Urinary bladder (tissue), 4 donors: ENCODE measurements at places on chromosomes 13 and 19. TPM values are rescaled to one million over a fixed set of nuclear protein-coding genes. Genes with fewer than 3 reads are reported as not detected.

LHB gene
- polyA plus RNA-seq = not detected

GRCh38 chr19:50843701-50844221 lies 10.4 kb upstream of the KLK15 start:
- DNase-seq = no peak

SLC39A3 gene
- polyA plus RNA-seq = 44.0 TPM

ZNF829 gene
- polyA plus RNA-seq = 1.8 TPM

CBARP gene
- polyA plus RNA-seq = 0.43 TPM

DNA sequence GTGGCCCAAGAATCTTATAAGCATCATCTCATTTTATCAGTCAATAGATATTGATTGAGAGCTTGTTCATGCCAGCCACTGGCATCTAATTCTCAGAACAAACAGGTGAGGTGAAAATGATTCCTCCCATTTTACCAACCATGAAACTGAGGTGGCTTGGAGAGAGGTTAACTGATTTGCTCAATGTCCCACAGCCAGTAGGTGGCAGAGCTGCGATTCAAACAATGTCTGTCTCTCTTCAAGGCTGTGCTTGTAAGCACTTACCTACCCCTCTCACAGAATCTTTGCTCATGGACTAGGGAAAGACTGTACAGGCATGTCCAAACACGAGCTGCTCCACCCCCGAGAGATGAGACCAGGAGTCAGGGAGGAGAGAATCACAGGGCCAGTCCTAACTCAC lies 21.5 kb upstream of the GSX1 start:
- no peak for DNase-seq

BRME1 gene
- polyA plus RNA-seq = 2.2 TPM

DNA sequence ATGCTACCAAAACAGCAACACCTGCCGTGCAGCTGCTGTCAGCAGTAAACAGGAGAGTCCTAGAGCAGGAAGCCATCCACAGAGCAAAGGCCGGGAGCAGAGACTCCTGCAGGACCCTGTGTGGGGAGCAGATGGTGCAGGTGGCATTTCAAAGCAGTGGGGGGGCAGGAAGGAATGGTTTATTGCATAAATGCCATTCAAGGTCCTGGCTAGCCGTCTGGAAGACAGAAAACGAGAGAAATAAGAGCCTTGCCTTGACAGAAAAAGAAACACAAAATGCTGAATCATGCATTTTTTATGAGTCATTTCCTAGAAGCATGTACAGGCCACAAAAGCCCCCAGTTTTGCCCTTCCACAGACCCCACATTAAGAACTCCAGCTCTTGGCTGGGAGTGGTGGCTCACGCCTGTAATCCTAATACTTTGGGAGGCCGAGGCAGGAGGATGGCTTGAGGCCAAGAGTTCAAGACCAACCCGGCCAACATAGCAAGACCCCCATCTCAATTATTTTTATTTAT lies 5.4 kb downstream of the RSPH6A start:
- no peak for DNase-seq
